ENCODE measurements at places on chromosomes 1 and 21.

GRCh38 chr1:85109475-85109874, 61.2 kb upstream of the MCOLN3 start:
- DNase-seq: peak; percentile 17

GRCh38 chr1:84225646-84226045, 75.9 kb upstream of the SAMD13 start:
- no peak for DNase-seq

- no peak for DNase-seq
These were observed 249.8 kb downstream of the NRIP1 start for GRCh38 chr21:14814991-14815390.

DNA sequence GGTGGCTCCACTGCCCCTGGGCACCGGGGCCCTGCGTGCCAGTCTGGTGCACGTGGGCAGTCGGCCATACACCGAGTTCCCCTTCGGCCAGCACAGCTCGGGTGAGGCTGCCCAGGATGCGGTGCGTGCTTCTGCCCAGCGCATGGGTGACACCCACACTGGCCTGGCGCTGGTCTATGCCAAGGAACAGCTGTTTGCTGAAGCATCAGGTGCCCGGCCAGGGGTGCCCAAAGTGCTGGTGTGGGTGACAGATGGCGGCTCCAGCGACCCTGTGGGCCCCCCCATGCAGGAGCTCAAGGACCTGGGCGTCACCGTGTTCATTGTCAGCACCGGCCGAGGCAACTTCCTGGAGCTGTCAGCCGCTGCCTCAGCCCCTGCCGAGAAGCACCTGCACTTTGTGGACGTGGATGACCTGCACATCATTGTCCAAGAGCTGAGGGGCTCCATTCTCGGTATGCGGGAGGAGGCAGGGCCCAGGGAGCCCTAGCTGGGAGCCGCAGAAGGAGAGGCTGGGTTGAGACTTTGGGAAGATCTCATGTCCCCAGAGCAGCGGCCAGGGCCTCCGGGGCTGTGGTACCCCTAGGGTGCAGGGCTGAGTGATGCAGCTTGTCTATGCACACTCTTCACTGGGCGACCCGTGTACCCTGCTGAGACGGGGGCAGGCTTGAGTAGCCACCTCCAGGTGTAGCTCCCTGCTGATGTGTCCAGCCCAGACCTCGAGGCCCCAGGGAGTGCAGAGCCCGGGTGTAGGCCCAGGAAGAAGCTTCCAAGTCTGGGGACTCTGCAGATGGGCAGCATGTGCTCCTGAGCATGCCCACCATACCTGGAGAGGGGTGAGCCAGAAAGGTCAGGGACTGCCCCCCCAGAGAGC, 1.8 kb downstream of the VWA1 start:
- peak; percentile 82 for DNase-seq

- DNase-seq: no peak
These were observed 14.3 kb downstream of the QSOX1 start for GRCh38 chr1:180168786-180169639.

GRCh38 chr1:206709772-206710459, 25.2 kb downstream of the MAPKAPK2 start:
- DNase-seq: no peak

DNA sequence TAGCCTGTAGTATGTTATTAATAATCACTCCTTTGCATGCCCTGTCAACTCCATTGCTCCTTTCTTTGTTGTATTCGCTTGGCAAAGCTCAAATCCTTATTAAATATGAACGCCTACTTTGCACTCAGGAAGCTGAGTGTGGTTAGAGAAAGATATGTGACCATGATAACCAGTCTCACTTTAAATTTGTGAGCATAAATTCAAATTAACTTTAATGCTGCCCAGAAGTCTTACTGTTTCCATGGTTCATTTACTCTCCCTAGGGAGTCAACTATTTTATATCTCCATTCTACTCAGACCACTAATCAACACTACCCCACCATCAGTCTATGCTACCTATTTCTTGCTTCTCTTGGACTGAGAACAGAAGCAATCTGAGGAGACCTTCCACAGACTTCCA, 12.1 kb upstream of the EPHX4 start:
- DNase-seq: no peak

- no peak for DNase-seq
These were observed 392.7 kb downstream of the NPHP4 start for GRCh38 chr1:5599541-5599940.

DNA sequence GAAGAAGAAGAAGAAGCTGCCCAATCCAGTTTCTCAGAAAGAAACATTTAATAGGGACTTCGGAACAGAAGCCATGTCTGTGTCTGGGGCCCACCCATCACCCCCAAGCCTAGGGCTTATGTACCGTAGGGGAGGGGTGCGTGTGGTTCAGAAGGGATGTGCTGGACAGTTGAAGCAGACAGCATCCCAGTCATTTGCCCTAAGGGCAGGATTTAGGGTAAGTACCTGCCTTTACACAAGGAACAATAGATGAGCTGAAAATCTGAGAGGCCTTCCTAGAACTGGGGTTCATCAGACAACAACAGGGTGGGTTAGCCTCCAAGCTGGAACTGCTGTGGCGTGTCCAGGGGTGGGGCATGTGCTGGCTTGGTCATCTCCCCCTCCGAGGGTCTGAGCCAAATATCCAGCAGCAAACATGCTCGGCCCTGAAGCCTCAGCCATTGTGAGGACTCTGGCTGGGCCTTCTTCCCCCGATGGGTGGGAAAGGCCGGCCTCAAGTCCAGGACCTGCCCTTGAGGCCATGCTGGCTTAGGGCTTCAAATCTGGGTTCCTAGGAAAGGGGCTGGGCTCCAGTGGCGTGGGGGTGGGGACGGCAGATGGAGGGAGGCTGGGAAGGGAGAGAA, 12.1 kb downstream of the CSTB start:
- DNase-seq: no peak

DNA sequence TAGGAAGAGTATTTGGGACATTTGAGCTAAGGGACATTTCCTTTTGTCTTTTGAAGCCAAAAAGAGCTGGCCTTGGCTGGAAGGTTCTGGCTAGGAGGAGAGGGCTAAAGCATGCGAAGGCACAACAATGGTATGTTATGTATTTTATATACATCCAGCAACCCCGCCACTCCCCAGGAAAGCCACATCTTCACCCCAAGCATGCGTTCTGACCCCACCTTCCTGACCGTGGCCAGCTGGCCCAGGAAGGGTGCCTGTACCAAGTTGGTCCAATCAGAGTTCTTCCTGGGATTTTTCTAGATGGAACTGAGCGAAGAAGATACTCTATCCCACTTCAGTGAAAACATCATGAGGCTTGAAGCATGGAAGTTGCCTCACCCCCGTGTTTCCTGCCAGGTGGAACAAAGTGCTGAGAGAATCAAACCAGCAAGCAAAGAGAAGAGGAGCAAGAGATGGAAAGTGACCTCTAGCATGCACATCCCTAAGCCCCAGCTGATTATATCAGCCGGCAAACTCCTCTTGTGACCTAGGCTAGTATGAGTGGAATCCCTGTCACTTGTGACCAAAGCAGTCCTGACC, 82.7 kb downstream of the BCAR3 start:
- no peak for DNase-seq

DNA sequence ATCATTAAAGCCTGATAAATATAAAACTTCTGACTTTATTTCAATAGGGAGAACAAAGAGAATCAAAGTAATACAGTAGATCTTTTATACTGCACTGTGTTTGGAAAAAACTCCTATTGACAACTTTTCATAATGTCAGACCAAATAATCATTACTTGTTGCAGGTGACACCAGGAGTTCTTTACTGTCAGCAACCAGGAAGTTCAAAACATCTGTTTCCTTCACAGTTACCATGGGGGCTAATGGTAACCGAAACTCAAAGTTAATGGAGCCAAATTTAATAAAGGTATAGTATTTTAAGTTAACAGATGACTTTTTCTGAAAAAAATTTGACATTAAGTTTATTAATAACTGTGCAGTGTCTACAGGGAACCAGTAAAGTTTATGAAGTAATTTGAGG, 10.6 kb downstream of the EFCAB7 start:
- no peak for DNase-seq

DNA sequence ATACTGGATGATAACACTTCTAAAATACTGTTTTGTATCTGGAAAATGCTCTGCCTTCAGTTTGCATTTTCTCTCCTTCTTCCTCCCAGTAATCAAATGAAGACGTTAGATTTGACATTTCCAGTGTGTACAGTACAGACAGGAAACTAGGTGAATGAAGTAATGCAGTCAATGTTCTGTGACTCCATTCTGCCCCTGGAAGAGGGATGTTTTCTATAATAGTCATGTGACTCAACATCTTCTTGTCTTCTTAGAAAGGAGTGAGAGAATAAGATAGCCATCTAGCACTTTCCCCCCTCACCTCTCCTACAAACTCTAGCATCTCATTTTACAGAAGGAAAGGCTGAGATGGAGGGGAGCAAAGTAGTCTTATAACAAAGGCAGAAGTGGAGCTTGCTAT, 77.6 kb downstream of the DDR2 start:
- no peak for DNase-seq

- DNase-seq: no peak
These were observed 363.8 kb downstream of the PTPRC start for GRCh38 chr1:199002661-199003060.

GRCh38 chr1:186079084-186079684, 295.9 kb downstream of the TPR start:
- DNase-seq: no peak

GRCh38 chr1:8259498-8260290, 58.2 kb upstream of the SLC45A1 start:
- no peak for DNase-seq

DNA sequence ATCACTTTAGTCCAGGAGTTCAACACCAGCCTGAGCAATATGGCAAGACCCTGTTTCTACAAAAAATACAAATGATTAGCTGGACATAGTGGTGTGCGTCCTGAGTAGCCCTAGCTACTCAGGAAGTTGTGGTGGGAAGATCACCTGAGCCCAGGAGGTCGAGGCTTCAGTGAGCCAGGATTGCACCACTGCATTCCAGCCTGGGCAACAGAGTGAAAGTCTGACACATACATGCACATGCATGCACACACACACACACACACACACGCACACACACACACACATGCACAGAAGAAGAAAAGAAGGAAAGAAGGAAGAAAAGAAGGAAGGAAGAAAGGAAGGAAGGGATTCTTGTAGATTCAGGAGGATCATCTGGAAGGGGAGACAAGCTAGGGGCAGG, 104.4 kb upstream of the USP25 start:
- DNase-seq: no peak

DNA sequence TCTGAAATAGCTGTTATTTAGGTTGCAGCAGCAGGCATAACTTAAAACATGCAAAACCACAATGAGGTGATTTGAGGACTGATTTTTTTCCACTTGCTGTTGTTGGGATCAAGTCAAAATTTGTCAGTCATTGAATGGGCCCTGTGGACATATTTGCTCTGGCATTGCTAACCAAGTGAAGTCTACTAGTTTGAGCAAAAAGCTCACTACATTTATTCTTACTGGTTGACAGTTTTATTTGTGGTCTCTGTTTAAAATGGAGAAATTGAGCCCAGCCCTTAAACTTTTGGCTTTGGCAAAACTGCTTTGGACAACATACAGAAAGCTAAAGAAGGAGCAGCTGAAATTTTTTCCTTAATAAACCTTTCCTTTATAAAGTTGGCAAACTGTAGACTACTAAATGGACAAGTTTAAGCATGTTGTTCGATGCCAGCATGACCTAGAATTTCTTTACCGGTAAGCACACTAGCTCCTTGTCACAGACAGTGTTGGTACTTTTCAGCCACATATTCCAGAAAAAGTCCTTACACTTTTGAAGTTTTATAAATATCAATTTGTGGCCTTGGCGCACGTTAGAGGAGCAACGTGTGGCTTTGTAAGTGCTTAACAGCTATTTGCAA, 234.6 kb downstream of the USP25 start:
- no peak for DNase-seq

DNA sequence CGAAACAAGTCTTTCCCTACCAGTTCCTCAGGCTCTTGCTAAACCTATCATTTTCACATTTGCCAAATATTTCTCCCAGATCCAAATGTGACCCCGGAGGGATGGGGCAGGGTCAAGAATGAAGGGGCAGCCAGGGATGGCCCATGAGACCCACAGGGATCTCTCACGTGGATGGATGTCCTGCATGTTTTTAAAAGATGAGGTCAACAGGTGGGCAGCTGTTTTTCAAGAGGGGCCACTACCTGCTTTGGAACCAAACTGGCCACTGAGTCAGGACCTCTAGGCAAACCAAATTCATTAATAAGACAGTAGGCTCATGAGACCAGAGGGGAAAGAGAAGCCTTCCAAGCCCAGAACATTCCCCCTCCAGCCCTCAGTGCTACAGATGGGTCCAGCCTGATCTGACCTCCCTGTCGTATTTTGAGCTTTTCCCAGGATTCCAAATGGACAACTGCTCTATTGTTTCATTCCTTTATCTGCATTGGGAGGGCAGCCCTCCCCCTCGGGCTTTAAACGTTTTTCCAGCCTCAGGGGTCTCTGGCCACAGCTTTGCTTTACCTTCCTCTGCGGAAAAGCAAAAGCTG, 252.5 kb upstream of the IRF2BP2 start:
- no peak for DNase-seq

- DNase-seq: no peak
These were observed 3.5 kb downstream of the KIAA1614 start for GRCh38 chr1:180916012-180916770.

- no peak for DNase-seq
These were observed 293.0 kb downstream of the NTNG1 start for GRCh38 chr1:107433635-107434360.

DNA sequence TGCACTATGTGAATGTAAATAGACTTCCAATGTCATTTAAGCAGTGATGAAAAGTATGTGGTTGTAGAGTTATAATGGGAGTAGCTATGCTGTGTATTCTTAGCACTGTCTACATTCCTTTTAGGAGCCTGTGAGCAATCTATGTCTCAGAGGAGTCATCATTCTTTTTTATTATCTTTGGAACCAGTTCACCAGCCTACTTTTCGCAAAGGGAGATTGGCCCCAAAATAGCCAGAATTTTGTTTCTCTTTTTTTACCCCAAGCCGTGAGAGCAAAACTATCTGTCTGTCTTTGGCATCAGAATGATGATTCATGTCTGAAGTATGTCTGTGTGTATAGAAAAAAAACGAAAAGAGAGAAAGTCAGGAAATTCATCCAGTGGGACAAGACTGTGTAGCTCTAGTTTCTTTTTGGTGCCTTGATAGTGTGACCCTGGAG, 44.2 kb downstream of the OSBPL9 start:
- DNase-seq: no peak

GRCh38 chr1:47696404-47696736, 258.5 kb downstream of the FOXD2 start:
- no peak for DNase-seq

- DNase-seq: peak; percentile 78
These were observed 13.0 kb upstream of the DMBX1 start for GRCh38 chr1:46476673-46477072.

GRCh38 chr1:118370861-118371260, 185.8 kb upstream of the SPAG17 start:
- DNase-seq: no peak

DNA sequence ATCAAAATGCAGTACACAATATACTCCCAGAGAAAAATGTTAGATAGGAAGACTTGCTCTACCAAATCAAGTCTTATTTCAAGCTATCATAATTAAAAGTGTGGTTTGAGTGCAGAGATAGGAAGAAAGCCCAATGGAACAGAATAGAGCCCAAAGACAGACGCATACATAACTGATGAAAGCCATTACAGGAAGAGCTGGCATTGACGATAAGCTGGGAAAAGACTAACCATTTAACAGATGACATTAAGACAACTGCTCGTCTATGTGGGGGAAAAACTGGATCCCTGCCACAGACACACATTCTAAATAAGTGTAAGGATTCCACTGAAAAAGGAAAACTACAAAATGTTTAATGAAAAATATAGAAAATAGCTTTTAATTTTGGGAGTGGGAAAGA, 85.5 kb downstream of the NGF start:
- DNase-seq: no peak
